Stimulated activated naive CD4-positive, alpha-beta T cell treated with Interleukin-2 at 50 U/mL for 16 hours (primary cell): ENCODE measurements at places on chromosomes 7 and 10.
A peak's percentile ranks its signal among the peaks of the same experiment; 100 is the strongest.

DNA sequence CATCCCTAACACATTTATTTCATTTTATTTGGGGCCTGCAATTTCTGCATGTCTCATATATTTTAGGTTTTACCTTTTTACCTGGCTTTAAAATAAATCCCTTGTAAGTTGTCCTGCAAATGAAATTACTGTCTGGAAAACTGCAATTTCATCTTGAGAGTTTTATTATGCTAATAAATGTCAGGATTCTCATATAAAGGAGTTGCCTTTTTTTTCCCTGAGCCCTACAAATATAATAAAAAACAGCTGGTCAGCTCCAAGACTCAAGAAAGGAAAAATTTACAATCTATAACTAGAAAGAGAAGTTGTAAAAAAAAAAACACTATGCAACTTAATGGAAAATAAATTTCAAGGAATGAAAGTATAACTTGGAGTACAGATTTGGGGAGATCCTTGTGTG, 108.7 kb downstream of the SH2D4B start:
- DNase-seq, result no peak

GRCh38 chr7:72405418-72405817, 6.7 kb downstream of the CALN1 start:
- DNase-seq, result no peak

- no peak for DNase-seq
Observed at GRCh38 chr7:47497367-47498096, 84.4 kb downstream of the TNS3 start.

DNA sequence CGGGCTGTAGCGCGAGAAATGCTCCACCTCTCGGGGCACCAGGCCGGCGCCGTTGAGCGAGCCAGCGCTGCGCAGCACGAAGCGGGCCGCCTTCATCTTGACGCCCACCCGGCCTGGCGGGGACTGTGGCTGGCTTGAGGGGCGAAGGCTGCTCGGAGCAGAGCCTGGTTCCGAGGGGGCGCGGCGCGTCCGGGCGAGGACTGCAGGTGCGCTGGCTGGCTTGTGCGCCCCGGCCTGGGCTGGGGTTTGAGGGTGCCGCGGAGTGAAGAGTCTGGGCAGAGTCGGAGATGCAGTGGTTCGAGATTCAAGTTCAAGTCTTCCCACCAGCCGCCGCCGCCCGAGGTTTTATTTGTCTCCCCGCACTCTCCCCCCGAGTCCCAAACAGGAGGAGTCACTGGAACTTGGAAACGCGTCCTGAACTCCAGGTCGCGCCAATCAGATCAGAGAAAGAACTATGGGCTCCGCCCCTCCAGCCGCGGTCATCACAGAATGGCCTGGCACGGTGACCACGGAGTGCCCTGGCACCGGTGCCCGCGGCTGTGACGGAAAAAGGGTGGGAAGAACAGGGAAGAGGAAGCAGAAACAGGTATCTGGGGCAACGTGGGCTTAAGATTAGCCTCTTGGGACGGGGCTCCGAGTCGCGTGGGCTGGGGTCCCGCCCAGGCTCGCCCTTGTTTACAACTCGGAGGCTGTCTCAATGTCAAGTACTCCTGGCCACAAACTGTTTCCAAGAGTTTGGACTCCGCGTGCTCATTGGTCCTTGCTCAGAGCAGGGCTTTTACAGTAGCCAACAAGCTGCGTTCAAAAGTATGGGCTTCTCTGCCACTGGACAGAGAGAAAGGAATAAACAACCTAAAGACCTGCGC, at the start of gene PDK4:
Gene PDK4 (minus strand): TSS at position 319 of the 866 bp plus-strand sequence. CDS start 223 bp downstream, at position 96.
- no peak for DNase-seq

DNA sequence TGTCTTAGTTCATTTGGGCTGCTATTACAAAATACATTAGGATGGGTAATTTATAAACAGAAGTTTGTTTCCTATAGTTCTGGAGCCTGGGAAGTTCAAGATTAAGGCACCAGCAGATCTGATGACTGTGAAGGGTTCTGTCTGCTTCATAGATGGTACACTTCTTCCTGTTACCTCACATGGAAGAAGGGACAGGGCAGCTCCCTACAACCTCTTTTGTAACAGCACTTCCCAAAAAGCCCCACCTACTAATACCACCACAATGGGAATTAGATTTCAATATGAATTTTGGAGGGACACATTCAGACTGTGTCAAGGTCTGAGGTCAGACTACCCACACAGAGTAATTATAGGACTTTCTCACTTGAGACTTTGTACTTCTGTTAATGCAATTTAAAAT, 260.3 kb downstream of the ARHGAP12 start:
- DNase-seq, result no peak

DNA sequence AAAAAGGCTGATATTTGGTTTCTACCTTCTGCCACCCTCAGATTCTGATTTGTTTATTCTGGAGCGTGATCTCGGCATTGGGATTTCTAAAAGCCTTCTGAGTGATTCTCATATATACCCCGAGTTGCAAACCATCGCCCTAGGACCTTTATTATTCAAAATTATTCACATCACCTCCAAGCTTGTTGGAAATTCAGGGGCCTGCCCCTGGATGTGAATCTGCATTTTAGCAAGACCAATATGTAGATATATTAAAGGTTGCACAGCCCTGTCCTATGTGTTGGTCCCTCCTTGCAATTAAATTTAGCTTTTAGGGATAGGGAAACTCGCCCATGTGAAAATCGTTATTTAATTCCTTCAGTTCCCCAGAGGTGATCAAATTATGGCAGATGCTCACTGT, 9.0 kb upstream of the CHN2 start:
- no peak for DNase-seq

- DNase-seq, result no peak
Observed at GRCh38 chr10:104138131-104138530, 16.2 kb downstream of the SFR1 start.

DNA sequence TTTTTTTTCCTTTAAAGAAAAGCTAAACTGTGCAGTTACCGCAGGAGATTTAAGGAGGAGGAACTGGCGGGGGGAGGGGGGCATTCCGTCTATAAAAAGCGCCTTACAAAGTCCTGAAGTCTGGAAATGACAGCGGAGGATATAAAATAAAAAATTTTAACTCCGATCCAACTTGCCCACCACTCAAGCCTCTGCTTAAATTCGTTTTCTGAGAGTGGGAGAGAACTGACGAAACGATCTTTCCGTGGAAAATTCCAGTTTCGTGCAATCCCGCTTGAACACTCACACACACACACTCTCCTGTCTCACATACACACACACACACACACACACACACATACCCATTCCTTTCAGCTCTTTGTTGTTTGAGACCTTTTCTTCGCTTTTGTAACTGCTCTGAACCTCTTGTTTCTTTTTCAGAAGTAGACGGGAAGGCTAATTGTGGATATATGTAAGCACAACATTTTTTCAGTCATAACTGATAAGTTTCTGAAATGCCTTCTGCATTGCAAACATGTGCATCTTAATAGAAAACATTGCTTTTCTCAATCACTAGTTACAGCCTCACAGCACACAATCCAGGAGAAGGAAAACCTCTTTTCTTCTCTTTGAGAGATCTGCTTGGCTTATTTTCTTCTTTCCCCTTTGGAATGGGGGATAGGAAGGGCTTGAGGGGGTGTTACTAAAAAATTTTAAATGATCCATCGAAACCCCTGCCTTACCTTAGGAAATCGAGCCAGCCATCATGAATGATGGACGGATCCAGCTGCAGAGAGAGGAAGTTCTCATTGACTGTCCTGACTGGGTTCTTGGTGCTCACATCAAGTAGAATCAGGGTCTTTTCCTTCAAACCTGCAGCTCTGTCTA, 628 bp downstream of the HPSE2 start:
- no peak for DNase-seq

DNA sequence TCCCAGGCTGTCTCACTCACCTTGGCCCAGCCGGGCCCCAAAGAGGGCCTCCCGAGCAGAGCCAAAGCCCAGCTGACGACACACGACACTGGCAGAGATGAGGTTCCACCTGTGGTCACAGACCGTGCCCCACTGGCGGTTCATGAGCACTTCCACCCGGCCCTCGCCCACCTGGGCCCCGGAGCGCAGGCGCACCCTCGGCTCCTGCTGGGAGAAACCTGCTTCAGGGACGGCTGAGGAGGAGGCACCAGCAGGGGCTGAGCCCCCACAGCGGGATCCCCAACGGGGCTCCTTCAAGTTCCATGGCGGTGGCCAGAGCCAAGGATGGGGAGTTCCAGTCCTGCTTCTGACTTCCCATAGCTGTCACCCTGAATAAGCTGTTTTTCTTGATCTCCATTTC, 10.0 kb downstream of the LOXL4 start:
- no peak for DNase-seq

GRCh38 chr10:77545585-77545984, 92.0 kb downstream of the KCNMA1 start:
- no peak for DNase-seq

DNA sequence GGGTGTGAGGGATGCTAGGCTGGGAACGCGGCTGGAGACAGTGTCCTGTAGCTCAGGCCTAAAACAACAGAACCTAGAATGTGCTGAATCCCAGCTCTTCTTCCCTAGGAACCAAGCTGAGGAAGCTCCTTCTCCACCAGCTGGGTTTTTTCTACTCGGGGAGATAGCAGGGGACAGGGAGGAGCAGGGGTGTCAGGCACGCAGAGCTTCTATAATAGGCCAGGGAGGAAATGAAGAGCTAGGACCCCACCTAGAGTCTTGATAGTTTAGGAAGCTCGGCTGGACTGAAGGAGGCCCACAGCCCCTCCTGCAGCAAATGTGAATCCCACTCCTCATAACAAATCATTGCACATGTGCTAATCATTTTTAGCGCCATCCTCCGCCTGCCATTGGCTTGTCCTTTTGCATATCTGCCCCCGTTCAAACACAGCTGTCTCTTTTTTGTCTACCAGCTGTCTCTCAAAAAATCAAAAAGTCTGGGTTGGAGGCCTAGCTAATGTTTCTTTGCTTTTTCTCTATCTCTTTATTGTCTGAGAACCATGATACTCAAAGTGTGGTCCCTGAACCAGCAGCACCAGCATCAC, 24.1 kb upstream of the FAM180A start:
- DNase-seq, result no peak

DNA sequence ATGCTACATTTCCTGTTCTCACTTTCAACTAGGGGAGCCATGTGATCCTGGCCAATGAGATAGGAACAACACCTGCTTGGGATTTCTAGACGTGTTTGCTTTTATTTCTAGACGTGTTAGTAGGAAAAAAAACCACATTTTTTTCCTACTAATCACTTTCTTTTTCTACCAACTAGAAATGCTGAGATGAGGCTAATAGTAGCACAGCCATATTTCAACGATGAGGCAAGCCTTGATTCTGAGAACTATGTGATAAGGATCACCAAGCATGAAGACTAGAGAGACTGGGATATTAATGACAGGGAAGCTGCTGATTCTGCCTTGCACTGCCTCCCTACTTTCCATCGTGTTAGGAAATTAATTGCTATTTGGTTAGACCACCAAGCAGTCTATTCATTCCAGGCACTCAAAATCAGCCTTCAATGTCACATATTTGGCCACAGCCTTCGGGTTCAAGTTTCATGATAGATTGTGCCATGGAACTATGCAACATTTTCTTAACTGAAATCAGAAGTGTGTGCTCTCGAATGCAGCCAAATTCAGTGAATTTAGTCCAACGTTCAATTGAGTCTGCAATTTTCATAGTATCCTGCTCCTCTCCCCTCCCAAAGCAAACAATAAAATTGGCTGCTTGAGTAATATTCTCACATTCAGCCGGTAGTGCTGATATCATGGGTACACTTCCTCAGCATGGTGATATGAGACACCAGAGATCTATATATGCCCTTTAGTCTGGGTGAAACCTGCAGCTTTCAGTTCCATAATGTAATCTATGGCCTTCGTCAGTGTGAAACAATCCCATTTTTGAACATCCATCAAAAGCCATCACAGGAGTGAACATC, 98.1 kb downstream of the GPR37 start:
- no peak for DNase-seq

- no peak for DNase-seq
Observed at GRCh38 chr7:139722604-139723003, 55.2 kb downstream of the HIPK2 start.

- no peak for DNase-seq
Observed at GRCh38 chr7:105978974-105979373, 15.9 kb downstream of the CDHR3 start.

DNA sequence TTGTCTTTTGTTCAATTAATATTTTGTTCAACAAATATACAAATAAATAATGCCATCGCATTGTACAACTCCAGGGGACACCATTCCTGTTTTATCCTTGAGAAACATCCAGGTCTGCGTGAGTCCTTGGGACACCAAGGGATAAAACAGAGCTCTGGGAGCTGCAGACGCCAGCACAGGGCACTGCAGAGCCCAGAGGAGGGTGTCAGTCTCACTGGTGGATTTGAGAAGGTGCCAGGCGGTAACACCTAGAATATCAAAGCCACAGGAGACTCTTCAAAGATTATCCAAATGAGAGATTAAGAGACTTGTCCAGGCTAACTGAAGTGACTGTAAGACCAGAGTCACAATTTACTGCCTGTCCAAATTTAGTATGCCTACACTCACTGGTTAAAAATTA, 55.3 kb downstream of the TEX36 start:
- no peak for DNase-seq

GRCh38 chr10:29838539-29838938, 203.8 kb upstream of the SVIL start:
- DNase-seq, result no peak

DNA sequence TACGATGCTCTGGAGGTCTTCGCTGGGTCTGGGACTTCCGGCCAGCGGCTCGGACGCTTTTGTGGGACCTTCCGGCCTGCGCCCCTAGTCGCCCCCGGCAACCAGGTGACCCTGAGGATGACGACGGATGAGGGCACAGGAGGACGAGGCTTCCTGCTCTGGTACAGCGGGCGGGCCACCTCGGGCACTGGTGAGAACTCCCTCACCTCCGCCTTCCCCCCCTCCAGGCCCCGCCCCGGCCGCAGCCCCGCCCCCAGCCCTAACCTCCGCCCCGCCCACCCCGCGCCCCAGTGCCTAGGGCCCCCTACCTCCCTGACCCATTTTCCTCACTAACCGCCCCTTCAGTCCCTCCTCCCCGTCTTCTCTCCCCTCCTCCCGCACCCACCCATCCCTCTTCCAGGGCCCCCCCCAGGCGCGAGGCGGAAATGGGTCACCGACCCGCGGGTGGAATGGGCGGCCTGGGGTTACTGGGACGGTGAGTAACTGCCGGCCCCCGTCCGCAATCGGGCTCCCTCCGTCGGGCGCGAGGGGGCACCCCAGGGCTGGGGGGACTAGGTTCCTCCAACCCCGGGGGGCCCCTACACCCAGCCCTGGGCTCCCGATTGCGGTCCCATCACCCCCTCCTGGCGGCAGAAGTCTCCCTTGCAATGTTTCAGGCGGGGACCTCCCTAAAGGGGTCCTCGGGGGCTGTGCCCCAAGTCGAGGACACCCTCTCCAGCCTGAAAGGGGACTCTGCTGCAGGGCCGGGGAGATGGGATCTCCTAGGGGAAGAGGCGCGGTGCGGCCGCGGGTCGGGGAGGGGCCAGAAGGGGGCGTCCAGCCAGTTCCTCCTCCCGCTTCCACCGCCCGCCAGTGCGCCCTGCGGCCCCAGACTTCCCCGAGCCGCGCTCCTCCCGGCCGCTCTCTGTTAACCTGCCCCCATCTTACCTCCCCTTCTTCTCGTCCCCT, 2.1 kb downstream of the PCOLCE start:
- DNase-seq, result peak; percentile 87

GRCh38 chr7:70805360-70805759, 326.6 kb upstream of the GALNT17 start:
- DNase-seq, result no peak

- no peak for DNase-seq
Observed at GRCh38 chr7:135428879-135429278, 81.0 kb downstream of the CNOT4 start.

GRCh38 chr7:40850017-40850416, 715.2 kb downstream of the SUGCT start:
- DNase-seq, result no peak
